Naive thymus-derived CD4-positive, alpha-beta T cell (primary cell): ENCODE measurements at places on chromosomes 5 and 9. TPM values are rescaled to one million over a fixed set of nuclear protein-coding genes. Genes with fewer than 3 reads are reported as not detected.

Gene HSD17B3
- not detected for polyA plus RNA-seq

DNA sequence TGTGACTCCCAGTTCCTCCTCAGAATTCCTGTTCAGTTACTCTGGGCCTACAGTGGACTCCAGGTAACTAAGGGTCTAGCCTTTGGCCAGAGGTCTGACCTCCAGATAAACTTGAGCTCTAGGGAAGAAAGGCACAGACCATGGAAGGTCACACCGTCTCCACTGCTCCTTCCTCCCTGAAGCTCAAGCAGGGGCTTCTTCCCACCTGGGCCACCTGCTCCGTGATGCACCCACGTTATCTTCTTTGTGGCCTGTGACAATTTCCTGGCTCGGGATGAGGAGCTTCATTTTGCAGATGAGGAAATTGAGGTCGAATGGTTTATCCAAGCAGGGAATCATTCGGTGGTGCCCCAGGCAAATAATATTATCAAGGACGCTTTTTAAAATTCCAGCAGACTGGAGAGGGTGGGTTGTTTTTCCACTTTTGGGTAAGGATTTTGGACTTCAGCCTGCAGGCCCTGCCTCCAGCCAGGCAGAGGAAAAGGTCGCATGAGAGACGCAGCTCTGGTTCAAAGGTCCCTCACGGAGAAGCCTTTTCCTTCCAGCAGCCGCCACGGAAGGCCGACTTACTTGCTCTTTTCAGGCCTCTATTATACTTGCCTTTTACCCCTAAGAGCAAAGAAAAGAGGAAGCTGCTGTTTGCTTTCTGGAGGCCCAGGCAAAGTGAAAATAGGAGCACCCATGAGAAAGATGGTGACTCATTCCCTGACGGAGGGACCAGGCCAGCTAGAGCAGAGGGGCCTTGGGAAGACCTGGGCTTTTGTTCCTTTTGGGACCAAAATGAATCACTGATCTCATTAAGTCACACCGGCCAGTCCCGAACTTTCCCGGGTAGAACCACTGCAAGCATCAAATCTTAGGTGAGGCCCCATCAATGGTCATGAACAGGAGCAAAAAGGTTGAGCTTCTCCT, 22.8 kb upstream of the DUSP1 start:
- no peak for DNase-seq

GRCh38 chr9:132242621-132243155, 80.8 kb downstream of the NTNG2 start:
- DNase-seq: no peak

- DNase-seq: no peak
These were observed 59.5 kb downstream of the CDC42SE2 start for GRCh38 chr5:131323378-131323777.

- DNase-seq: no peak
These were observed 362.6 kb upstream of the SMC2 start for GRCh38 chr9:103731541-103731940.

DNA sequence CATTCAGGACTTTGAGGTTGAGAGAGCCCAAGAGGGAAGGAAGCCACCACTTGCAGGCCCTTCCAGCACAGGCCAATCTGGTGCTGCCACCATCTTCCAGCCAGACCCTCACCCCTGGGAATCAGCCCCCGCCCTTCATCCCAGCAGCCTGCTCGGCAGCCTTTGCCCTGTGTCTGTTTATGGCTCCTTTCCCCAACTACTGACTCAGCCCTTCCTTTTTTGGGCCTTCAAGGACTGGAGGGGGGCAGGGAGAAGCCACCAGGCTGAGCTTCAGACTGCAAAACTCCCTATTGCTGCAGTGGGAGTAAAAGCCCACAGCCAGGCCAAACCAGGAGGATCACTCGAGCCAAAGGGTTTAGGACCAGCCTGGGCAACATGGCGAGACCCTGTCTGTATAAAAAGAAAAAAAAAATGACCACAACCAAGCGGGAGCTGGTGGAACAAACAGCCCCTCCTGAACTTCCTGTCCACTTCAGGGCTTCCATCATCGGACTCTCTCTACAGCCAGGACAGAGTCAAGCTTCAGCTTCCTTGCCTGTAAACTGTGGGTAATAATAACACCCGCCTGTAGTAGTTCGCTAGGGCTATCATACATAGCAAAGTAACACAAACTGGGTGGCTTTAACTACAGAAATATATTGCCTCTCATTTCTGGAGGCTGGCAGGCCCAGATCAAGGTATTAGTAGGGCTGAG, 85.9 kb upstream of the IL17B start:
- no peak for DNase-seq
